ENCODE measurements at places on chromosomes 2 and 18. TPM values are rescaled to one million over a fixed set of nuclear protein-coding genes. Genes with fewer than 3 reads are reported as not detected.

HOXD8 gene
- total RNA-seq = 23.8 TPM

SH2D6 gene
- 0.11 TPM for total RNA-seq

MYCN gene
- total RNA-seq = 8.6 TPM

CPLX4 gene
- not detected for total RNA-seq

FNDC4 gene
- total RNA-seq = 8.3 TPM

DSEL gene
- 14.8 TPM for total RNA-seq

CNGA3 gene
- not detected for total RNA-seq

ZAP70 gene
- total RNA-seq = 0.34 TPM

PDE11A gene
- total RNA-seq = 0.09 TPM

MOCOS gene
- total RNA-seq = 0.54 TPM

EFEMP1 gene
- total RNA-seq = 8,510 TPM

FBXO41 gene
- total RNA-seq = under 0.01 TPM

ELMOD3 gene
- 8.2 TPM for total RNA-seq

HOXD10 gene
- total RNA-seq = 8.2 TPM

AQP12B gene
- total RNA-seq = not detected

TLX2 gene
- not detected for total RNA-seq

CEP68 gene
- 67.7 TPM for total RNA-seq

Measured in dermis lymphatic vessel endothelial cell (primary cell).